Posterior cingulate gyrus (tissue), 11 donors: ENCODE measurements at places on chromosomes 5 and 9.

GRCh38 chr5:123700624-123701287, 188.8 kb downstream of the CSNK1G3 start:
- DNase-seq, result no peak

DNA sequence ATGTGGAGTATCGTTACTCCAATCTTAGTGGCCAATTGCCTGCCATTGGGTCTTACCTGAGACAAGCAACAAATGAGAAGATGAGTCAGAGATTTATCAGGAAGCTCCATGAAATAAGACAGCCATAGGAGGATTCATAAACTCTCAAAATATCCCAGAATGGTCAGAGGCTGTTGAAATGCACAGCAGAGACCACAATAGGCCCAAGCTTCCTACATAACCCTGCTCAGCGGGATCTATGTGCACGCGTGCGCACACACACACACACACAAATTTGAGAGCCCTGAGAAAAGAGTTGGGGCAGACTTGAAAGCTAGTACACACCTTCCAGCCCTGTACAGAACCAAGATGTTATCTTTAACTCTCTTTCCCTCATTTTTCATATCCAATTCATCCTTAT, 9.8 kb downstream of the UIMC1 start:
- no peak for DNase-seq

- no peak for DNase-seq
These were observed 189.1 kb upstream of the CCNG1 start for GRCh38 chr5:163248333-163248732.

- DNase-seq, result no peak
These were observed at the start of gene ADCY2 for GRCh38 chr5:7395947-7396712. Gene ADCY2 (plus strand): TSS chr5:7396138. CDS start chr5:7396297, 159 bp downstream.

DNA sequence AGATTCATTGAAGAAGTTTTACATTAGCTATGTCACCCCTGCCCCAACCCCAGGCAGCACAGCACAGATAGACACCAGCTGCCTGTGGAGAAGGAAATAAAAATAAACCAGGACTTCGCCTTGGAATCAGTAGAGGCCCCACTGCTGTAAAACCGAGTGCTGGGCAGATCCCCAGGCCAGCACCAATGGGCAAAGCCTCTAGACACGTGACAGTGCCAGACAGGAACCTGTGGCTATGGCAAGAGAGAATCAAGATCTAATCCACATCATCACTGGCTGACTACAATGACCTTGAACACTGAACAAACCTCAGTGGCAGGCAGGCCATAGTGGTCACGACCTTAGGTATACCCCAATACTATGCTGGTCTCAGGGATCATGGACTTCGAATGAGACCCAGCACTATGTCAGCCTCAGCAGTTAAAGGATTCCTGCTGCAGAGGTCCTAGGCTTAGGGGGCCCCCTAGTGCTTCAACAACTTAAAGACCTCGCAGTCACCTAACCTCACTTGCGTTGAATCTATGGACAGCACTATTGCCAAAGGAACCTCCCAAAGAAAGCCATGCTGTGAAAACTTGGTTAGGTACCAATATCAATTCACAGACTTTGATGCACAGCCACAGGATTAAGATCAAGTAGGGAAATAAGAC, 2118.6 kb upstream of the C9orf72 start:
- DNase-seq, result no peak

DNA sequence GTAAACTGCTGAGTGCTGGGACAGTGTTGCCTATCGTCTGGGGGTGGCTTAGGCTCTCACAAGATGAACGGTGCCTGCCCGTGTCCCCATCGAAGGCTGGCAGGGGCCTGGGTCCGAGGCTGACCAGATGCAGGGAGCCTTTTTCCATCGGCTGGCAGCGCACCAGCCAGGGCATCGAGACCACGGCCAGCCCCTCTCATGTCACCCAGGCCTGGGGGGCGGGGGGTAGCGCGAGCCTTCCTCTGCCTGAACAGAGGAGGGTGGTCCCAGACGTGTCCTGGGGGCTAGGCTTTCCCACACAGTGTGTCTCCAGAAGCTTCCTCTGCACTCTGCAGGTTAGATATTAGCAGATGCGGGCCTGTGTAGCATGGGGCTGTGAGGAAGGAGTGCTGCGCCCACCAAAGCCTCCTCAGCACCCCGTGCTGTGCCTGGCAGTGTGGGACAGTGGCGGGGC, 17.3 kb downstream of the FGD3 start:
- no peak for DNase-seq

DNA sequence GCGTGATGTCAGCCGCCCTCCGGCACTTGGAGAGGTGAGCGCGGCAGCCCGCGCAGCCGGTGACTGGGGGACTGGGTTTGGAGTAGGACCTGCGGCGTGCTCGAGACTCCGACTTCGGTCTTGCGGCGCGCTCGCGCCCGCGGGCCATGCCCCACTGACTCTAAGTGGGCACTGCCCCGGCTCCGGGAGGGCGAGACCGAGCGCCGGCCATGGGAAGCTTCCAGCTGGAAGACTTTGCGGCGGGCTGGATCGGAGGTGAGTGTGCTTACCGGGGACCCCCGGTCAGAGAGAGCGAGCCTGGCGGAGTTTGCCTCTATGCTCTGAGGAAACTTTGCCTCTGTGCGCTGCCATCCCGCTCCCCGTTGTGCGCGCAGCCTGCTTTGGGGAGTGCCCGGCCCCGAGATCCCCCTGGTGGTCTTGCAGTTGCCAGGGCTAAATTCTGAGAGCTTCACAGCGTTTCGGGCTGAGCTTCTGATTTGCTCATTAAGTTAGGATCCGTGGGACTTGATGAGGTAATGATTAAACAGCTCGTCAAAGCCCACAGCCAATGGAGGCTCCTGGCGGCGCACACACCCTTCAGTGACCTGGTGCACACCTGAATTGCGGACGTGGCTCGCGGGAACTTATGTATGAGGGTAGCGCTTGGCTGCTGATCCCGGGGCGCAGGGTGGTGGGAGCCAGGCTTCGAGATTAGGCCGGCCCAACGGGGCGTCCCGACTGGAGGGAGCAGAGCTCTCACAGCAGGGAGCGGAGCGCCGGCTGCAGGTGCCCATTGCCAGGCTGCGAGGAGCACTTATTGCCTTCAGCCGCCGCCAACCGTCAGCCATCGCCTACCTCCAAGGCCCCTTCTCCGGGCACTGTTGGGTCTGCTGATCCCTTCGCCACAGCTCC, at the start of gene SLC25A48:
Gene SLC25A48, plus strand, starts transcription at position 25 of the 891 bp plus-strand sequence. Its CDS starts 185 bp downstream, at position 210.
- DNase-seq, result peak; percentile 78

DNA sequence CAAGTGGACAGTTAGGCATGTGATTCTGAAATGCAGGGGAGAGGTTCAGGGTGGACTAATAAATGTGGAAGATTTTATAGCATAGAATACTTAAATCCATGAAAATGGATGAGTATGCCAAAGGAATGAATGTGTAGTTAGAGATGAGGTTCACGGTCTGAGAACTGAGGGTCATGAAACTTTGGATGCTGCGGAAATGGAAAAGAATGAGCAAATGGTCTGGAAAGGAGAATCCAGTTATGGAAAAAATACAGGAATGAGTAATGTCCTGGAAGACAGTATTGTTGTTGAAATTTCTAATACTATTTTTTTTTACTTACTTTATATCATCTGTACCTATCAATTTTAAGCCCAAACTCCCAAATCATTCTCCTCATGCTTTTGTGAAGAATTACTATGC, 2369.4 kb downstream of the MAT2B start:
- DNase-seq, result no peak

GRCh38 chr5:85604786-85605185, 1013.0 kb upstream of the COX7C start:
- no peak for DNase-seq

- DNase-seq, result no peak
These were observed 20.6 kb downstream of the UGCG start for GRCh38 chr9:111917201-111917600.

DNA sequence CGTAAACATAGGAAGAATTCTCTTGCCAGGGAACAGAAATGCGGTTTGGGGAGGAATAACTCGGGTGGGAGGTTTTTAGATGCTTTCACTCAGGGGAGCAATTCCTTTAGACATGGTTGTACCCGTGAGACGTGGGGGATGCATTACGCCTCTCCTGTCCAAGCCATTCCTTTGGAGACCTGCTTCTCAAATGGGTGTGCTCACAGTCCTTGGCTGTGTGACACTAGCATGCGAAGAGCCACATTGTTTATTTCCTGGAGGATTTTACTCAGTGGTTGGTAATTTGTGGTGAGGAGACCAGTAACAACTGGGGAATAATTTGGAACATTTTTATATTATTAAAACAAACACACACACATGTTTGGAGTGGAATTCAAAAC, 18.5 kb downstream of the COL15A1 start:
- DNase-seq, result no peak

DNA sequence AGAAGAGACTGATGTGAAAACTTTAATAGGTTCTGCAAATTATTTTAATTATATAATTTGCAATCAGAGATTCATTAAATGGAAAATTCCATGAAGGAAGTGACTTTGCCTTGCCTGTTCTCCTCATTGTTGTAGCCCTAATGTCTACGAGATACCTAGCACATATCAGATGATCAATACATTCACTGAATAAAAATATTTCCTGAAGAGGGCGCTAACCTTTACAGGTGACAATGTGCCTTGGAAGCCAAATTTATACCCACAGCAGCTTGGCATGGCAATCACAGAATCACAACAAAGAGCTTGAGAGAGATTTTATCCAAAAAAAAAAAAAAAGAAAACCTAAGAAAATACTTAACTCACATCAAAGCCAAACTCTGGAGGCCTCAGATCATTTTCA, 17.4 kb downstream of the HAUS6 start:
- no peak for DNase-seq

DNA sequence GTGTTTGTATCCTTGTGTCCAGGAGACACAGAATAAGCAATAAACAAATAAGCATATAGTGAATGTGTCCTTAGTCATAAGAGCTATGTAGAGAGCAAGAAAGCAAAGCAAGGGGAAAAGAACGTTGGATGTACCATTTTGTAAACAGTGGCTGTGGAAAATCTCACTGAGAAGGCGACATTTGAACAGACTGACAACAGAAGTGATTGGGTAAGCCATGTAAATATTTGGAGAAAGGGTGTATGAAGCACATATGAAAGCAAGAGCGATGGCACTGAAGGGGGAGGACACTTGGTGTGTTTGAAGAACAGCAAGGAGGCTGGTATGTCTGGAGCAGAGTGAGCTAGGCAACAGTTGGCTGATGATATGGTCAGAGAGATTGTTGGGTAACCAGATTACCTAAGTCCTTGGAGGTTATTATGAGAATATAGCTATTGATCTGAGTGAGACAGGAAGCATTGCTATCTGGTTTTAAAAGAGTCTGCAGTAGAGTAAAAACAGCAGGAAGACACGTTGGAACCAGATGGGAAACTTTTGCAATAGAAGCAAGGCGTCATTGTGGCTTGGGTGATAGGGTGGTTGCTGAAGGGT, 115.5 kb upstream of the IL7R start:
- no peak for DNase-seq

GRCh38 chr9:29945012-29945411, 2371.7 kb upstream of the C9orf72 start:
- no peak for DNase-seq
